ENCODE measurements at places on chromosomes 11 and 22.

DNA sequence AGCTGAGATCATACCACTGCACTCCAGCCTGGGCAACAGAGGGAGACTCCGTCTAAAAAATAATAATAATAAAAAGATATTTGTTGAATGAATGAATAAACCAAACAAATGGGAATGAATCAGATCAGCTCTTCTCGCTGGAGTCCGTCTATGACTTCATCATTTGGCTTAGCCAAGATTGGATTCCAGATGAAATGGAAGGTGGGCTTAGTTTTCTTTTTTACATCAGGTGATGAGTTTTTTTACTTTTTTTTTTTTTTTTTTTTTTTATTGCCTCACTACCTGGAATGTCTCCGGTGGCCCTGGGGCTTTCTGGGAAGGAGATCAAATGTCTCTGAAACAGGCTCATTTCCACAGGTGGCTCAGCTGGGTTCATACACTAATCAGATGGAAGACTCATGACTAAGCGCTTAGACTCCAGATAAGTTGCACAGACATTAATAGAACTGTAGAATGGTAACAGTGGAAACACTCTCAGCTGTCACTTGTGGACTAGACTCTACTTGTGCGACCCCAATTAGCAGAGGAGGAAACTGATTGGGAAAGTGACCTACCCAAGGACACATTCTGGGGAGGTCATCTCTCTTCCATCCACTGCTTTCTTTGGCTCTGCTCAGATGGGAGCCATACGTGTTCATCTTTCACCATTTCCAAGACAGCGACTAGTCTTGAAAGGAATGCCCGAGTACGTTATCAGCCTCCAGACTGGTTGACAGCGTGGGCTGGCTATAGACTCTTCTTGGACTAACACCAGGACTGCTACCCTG is 20.5 kb upstream of the RBFOX2 start:
- DNase-seq, result peak; percentile 41

DNA sequence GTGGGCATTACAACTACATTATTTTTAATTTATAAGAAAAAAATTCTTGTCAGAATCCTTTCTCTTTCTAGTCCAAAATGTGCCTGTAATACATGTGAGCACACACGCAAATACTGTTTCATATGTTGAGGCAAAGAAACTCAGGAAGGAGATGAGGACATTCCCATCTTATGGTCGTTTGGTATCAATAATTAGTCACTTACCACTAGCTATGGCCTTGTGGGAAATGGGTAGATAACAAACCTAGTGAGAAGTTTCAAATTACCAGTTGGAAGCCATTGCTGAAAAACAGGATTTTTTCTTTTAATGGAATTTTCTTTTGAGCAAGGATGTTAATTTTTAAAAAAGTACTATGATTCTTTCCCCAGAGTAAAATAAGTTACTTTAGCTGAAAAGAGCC is 25.7 kb downstream of the AMOTL1 start:
- DNase-seq, result peak; percentile 56

GRCh38 chr11:41201156-41201555 is 258.3 kb downstream of the LRRC4C start:
- DNase-seq, result peak; percentile 0

DNA sequence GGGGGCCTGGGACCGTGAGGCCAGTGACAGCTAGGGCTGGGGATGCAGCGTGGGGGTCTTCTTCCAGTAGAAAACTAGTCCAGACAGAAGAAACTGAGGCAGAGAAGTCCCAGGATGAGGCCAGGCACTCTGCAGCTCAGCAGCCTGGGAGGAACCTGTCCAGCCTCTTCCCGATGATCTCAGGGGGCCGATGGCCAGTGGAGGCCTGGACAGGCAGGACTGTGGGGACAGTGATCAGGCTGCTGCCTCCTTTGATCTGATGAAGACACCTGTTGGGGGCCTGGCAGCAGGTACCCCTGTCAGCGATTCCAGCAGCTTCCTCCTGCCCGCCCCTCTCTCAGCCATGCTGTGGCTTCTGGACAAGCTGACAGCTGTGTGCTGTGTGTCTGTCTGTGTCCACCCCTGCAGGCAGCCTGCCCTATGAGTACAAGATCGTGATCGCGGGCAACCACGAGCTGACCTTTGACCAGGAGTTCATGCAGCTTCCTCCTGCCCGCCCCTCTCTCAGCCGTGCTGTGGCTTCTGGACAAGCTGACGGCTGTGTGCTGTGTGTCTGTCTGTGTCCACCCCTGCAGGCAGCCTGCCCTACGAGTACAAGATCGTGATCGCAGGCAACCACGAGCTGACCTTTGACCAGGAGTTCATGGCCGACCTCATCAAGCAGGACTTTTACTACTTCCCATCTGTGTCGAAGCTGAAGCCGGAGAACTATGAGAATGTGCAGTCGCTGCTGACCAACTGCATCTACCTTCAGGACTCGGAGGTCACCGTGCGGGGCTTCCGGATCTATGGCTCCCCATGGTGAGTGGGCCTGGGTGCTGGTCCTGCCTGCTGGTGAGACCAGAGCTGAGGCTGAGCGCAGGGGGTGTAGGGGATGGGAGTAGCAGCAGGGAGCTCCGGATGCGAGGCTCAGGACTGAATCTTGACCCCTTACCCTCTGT is 62.6 kb downstream of the MPPED1 start:
- no peak for DNase-seq

DNA sequence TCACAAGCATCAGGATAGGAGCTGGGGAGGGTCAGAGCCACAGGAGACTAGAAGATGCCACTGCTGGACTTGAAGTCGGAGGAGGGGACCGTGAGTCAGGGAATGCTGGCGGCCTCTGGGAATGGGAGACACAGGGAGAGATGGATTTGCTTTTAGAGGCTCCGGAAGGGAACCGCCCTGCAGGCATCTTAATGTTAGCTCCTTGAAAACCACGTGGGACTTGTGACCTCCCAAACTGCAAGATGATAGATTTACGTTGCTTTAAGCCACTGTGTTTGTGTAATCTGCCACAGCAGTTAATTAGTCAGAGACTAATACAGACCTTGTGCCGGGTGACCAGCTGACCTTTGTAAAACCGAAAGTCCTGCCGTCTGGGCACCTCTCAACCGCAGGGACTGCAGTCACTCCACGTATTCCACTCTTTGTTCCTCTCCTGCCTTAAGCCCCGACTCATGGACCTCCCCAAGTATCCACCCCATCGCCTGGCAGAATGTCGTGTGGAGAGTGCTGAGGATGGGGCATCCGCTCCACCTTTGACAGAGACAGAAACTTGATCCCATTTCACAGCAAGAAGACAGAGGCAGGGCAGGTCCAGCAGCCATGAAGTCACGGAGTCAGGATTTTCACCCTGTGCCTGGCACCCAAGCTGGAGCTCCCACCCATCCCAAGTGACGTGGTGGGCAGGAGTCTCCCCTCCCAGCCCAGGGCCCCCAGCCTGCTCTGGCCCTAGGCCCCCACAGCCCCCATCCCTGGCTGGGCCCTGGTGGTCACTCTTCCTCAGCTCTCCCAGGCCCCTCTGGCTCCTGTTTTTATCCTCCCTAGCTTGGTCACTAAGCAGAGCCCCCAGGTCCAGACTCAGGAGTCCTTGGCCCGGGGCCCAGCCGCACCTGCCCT is 19.4 kb upstream of the CTSD start:
- DNase-seq, result peak; percentile 17

DNA sequence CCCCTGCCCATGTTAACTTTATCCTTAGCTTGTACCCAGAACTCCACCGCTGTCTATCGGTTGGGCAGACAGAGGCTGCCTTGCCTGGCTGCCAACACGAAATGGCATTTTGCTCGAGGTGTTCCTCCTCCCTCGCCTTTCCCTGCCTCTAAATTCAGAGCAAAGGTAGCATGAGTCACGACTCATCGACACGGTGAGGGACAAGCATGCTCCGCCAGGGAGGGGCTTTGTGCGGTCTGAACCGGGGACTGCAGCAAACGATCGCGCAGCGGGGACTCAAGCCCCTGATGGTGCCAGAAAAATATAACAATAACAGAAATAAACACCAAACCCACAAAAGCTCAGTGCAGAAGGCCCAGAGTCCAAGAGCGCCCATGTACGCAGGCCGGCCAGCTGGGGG is 52.3 kb downstream of the RTL6 start:
- no peak for DNase-seq

- no peak for DNase-seq
These were observed 3.8 kb downstream of the PKDREJ start for GRCh38 chr22:46259374-46259773.

Measured in GM23248 (cell line).